ENCODE measurements at places on chromosomes 12 and 14.

DNA sequence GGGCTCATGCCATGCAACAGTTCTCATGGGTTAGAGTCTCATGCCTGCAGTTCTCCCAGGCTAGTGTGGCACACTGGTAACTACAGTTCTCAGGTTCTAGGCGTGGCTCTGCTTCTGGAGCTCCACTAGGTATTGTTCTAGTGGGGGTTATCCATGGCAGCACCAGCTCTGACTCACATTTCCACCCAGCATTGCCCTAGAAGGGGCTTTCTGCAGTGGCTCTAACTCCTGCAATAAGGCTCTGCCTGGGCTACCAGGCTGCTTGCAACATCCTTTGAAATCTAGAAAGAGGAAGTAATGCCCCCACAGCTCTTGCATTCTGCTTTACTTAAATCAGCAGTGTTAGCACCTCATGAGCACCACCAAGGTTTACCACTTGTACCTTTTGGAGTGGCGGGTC, 220.3 kb upstream of the ARID2 start:
- no peak for DNase-seq

- DNase-seq: no peak
These were observed 29.5 kb downstream of the CPM start for GRCh38 chr12:68903511-68903910.

DNA sequence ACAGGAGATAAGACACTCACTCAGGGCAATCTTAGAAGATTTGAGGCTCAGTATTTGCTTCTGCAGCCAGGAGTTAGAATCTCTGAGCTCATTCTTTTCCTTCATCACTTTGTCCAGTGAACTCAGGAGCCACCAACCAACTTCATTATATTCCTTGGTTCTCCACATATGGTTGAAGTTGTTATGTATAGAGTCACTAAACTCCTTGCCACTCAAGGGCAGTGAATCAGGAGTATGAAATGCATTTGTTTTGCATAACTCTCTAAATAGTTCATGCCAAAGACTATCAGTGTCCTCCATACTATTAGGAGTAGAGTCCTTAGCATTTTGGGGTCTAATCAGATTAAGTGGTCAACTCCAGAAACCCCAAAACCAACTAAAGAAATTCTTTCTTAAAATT, 150.6 kb downstream of the CCDC59 start:
- no peak for DNase-seq

DNA sequence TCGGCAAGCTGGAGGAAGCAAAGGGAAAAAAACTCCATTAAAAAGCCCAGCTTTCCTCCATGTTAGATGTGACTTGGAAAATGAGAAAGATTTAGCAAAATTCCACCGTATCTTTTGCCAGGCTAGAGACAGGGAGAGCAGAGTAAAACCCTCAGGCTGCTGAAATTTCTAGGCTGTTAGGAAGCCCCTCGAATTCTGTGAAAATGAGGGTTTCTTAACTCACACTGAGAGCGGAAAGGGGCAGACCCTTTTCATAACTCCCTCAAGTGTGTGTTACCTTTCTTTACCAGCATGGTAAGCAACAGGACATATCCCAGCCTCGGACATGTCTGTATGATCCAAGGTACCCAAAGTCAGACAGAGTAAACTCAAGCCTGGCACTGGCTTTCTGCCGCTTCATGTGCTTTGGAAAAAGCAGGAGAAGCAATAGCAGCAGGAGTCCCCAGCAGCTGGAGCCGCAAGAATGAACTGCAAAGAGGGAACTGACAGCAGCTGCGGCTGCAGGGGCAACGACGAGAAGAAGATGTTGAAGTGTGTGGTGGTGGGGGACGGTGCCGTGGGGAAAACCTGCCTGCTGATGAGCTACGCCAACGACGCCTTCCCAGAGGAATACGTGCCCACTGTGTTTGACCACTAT, at the start of gene RHOJ:
RHOJ (plus strand) TSS at position 37 of the 637 bp plus-strand sequence; CDS start at position 464, 427 bp downstream.
- DNase-seq: peak; percentile 20

- no peak for DNase-seq
These were observed 303.8 kb upstream of the DDHD1 start for GRCh38 chr14:53456931-53457330.

DNA sequence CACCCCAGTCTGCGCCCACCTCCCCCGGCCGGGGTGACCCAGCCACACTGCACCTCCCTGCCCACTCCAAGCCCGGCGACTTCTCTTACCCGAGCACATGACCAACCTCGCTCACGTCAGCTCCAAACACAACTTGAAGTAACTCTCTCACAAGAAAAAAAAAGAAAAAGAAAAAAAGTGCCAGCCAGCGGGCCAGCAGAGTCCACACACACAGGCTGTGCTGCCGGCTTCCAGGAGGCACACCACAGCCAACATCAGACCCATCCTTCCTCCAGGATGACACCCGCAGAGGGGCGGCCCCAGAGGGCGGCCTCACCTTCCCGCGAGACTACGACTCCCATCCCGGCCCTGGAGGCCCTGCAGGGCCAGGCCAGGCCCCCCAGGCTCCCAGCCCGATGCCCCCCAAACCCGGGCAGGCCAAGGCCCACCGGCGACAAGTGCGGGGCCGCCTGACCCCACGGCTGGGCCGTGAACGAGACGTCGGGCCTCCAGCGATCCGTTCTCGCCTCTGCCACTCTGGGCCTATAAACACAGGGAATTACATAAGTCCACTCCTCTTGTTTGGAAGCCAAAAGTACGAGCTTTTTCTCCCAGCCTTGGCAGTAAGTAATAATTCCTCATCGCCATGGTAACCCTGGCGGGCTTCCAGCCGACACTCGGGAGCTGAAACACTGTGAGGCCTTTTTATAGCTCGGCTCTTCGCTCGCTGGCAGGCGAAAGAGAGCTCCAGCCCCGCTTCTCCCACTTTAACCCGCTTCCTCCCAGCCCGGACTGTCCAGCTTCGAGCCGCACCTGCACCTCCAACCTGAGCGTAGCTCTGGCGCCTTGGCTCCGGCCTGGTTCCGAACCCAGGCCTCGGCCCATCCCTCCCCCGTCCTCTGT, 49.1 kb downstream of the NCOR2 start:
- DNase-seq: peak; percentile 98

GRCh38 chr14:36507847-36508417, 12.1 kb downstream of the NKX2-1 start:
- no peak for DNase-seq

- no peak for DNase-seq
These were observed 24.6 kb upstream of the KIF26A start for GRCh38 chr14:104113631-104114420.

DNA sequence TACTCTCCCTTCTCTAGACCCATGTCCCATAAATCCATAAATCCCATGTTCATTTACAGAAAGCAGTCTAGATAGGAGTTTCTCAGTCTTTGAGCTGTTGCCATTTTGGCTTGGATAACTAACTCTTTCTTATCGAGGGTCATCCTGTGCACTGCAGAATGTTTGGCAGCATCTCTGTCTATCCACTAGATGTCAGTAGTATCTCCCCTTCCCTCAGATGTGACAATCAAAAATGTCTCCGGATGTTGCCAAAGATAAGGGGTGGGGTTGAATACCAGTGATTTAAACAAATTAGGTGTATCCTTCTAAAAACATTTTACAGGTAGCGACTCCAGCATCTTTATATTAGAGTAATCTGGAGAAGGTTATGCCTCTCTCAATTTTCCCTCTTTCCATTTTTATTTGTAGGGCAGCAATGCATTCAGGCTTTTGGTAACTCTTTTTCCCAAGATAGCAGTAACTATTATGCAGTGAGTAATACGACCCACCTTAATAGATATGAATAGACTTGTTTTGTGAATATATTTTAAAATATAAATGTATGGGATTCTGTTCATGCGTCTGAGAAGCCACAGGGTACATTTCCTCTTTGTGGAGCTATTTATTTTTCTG, 100.7 kb downstream of the LRRK2 start:
- DNase-seq: peak; percentile 22

GRCh38 chr12:130338794-130339601, 1.3 kb downstream of the PIWIL1 start:
- no peak for DNase-seq

GRCh38 chr14:32998433-32998832, 59.8 kb downstream of the NPAS3 start:
- no peak for DNase-seq

DNA sequence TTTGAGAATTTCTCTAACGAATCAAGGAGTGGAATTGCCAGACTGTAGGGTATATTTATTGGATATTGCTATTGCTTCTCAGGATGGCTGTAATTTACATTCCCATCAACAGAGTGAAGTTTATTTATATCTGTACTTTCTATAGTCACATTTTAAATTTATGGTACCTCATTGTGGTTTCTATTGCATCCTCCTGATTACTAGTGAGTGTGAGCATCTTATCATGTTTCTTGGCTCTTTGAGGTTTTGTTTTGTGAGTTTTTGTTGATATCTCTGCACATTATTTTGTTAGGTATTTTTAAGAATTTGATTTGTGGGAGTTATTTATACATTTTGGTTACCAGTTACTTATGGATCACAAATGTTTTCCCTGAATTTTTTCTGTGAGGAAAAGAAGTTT, 13.9 kb downstream of the DNM1L start:
- DNase-seq: no peak

DNA sequence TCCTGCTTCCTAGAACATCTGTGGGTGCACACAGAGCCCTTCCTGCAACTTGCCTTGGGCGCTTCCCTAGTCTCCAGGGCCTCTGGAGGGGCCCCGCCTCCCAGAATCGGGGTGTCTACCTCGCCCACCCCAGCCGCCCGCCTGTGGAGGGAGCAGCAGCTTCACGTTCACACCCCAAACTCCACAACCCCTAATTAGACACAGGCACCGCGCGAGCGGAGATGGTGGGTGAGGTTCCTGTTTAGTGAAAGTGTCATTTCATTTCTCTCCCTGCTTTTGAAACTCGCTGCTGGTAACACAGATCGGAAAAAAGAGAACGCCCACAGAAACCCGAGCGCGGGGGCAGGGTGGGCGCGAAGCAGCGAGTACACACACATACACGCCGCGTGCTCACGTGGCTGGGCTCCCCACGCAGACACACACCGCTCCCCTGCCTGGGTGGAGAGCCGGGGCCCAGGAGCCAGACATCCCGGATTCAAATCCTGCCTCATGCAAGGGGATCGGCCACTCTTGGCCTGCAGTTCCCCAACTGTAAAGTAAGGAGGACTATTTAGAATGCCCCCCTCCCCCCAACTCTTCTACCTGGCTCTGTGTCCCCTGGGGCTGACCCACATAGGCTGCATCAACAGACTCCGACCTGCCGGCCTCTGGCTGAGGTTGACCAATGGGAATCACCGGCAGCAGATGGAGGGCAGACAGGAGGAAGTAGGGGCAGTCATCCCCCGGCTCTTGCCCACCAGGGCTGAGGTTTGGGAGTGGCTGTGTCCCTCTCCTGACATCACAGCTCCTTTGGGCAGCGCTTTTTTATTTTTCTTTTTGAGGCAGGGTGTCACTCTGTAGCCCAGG, 79.2 kb upstream of the NCOR2 start:
- DNase-seq: no peak

DNA sequence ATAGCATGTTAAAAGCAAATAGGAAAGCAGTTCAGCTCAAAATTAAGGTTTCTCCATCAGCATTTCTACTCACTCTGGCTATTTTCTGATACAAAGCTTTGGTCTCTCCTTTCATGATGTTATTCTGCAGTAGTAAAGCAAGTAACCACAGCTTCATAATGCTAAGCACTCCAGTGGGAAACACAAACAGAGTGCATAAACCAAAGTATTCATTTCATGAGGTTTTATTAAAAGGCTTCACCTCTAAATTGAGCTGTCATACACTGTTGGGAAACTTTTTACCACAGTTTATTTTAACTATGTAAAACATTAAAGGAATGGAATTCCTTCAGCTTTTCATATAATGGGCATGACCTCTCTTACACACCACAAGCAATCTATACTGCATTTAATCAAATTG, 157.9 kb upstream of the LMO3 start:
- no peak for DNase-seq

- DNase-seq: no peak
These were observed 1.6 kb downstream of the TXNDC16 start for GRCh38 chr14:52550661-52551060.

GRCh38 chr14:106308839-106309389, 782.5 kb downstream of the TMEM121 start:
- DNase-seq: no peak

GRCh38 chr12:95051241-95051640, 22.2 kb downstream of the NR2C1 start:
- DNase-seq: no peak

DNA sequence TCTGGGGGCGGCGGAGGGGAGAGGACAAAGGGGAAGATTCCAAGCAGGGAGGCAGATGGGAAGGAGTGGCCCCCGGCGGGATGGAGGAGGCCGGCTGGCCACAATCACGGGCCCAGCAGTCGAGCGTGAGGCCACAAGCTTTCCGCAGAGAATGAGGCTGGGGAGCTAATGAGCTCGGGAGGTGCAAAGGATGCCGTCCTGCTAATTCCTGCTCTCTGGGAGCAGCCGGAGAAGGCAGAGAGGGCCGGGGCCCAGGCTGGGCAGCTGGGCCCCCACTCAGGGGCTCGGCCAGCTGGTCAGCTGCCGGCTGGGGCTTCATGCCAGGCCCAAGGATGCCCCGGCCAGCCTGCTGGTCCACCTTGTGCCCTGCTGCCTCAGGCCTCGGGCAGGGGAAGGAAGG, 98.1 kb upstream of the LHX5 start:
- no peak for DNase-seq

- peak; percentile 97 for DNase-seq
These were observed 71.5 kb downstream of the BRMS1L start for GRCh38 chr14:35897616-35898111.

- DNase-seq: no peak
These were observed 28.3 kb downstream of the FRMD6 start for GRCh38 chr14:51680031-51680430.

- no peak for DNase-seq
These were observed 17.6 kb downstream of the CCDC88C start for GRCh38 chr14:91399868-91400640.

GRCh38 chr12:75208856-75209811, 505 bp downstream of the KCNC2 start:
- DNase-seq: no peak

DNA sequence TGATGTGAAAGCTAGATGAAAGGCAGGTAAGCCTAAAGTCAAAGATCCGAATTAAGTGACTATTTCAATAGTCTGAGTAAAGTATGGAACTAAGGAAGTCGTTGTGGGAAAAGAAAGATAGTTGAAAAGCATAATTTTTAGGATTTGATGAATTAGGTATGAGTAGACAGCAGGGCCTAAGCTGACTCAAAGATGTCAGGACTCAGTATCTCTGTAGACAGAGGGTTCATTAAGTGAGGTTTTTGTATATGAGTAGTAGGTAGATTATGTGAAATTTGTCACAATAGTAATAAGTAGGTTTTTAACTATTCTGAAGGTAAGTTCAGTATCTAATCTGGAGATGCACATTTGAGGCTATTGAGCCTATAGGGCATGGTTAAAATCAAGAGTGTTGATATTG, 196.4 kb downstream of the RASSF9 start:
- DNase-seq: no peak

- peak; percentile 91 for DNase-seq
These were observed 130.0 kb upstream of the NPAS3 start for GRCh38 chr14:32808644-32809043.

- no peak for DNase-seq
These were observed 477.0 kb downstream of the DPF3 start for GRCh38 chr14:72416892-72417291.
